Daoy (cell line): ENCODE measurements at places on chromosomes 7 and 10. TPM values are rescaled to one million over a fixed set of nuclear protein-coding genes. Genes with fewer than 3 reads are reported as not detected.

DNA sequence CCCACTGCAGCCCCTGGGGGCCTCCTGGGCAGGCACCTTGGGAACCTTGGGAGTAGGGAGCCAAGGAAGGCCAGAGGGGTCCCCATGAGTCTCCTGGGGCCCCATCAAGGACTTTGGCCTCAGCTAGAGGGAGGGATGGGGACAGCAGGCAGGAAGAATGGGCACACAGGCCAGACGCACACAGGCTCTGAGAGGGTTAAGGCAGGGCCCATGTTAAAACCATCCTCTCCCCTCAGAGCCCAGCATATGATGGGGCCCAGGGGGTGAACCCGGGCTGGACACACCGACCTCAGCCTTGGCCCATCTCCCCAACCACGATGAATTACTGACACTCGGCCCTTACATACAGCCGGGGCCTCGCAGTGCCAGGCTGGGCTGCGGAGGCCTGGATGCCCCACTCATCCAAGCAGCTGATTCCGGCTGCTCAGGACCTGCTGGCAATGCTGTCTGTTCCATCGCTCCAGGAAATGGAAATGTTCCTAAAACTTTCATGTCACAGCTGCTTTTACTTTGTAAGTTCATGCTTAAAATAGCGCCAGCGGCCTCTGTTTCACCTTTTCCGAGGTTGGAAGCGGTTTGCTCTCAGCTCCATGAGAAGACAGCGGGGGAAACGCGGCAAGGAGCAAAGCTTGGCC lies 17.3 kb upstream of the INPP5A start:
- peak; percentile 0 for DNase-seq

GRCh38 chr7:141700848-141701371 lies 1.1 kb downstream of the DENND11 start:
- peak; percentile 28 for DNase-seq

Gene EMX2
- total RNA-seq, result 0.57 and 3.9 TPM in 2 replicates

Gene COL28A1
- not detected in 2 replicates for total RNA-seq

Gene OR2A5
- not detected in 2 replicates for total RNA-seq

DNA sequence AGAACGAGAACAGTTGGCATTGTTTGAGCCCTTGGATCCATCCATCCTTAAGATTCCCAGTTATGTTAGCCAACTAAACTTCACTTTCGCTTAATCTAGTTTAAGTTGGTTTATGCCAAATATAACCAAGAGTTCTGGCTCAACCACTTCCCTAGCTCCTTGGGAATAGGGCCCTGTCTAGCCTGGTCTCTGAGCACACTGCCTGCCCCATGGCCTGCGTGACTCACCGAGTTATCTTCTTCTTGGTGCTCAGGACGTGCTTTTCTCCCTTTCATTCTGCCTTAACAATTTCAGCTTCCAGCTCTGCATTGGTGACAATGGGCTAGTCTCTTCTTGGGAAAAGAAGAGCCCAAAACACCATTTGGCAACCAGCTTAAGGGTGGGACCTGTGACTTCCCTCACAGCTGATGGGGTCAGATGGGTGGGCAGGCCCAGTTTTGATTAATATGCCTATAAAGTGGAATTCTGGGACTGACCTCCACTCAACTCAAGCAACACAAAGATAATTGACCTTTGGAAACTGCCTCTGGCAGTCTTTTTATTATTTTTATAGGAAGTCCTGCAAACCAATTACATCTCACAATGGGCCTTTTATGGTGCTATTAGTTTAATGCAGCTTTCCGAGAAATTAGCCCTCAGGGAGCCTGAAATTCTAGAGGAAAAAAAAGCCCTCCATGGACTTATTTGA lies 126.4 kb downstream of the CFAP58 start:
- peak; percentile 8 for DNase-seq

GRCh38 chr7:35695473-35695850 lies 527 bp upstream of the HERPUD2 start:
- peak; percentile 72 for DNase-seq

- no peak for DNase-seq
These were observed 6.1 kb upstream of the CYP26C1 start for GRCh38 chr10:93054486-93054885.
